ENCODE measurements at places on chromosomes 7 and 10.

- DNase-seq, result no peak
Measured at GRCh38 chr7:4080954-4081353, 601.1 kb upstream of the FOXK1 start.

DNA sequence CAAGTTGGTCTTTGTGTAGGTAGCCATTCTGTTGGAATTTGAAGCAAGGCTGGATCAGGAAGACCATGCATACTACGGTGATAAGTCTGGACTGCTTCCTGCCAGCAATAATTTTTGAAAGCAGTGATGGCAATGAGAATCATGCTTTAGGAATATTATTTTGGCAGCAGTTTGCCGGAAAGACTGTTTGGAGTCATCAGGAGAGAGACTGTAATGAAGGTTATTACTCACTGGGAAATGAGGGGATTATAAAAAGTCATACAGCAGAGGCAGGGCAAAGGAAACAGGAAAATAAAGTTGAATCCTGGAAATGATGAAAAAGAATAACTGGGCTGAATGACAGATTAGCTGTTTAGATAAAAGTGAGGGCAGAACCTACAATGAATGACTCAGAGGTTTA lies 1136.8 kb upstream of the AUTS2 start:
- no peak for DNase-seq

GRCh38 chr10:11272915-11273389 lies 255.3 kb downstream of the CELF2 start:
- no peak for DNase-seq

DNA sequence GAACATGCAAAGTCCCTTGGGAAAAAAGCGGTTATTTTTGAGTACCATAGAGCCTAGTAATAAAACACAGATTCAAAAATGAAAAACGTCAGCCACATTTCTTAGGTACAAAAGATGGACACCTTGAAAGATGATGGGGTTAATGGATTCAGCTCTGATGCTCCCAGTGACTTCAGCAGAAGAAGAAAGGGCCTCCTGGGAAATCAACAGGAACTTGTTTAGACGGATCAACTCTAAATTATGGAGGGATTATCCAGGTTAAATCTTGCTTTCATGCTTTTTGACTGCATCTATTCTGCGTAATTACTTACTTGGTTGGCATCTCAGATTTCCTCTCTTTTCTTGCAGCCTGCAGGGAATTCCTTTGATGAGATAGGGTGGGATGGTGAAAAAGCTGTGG lies 82.5 kb downstream of the TMEM178B start:
- DNase-seq, result no peak

- no peak for DNase-seq
Measured at GRCh38 chr10:77586719-77587415, 50.7 kb downstream of the KCNMA1 start.

DNA sequence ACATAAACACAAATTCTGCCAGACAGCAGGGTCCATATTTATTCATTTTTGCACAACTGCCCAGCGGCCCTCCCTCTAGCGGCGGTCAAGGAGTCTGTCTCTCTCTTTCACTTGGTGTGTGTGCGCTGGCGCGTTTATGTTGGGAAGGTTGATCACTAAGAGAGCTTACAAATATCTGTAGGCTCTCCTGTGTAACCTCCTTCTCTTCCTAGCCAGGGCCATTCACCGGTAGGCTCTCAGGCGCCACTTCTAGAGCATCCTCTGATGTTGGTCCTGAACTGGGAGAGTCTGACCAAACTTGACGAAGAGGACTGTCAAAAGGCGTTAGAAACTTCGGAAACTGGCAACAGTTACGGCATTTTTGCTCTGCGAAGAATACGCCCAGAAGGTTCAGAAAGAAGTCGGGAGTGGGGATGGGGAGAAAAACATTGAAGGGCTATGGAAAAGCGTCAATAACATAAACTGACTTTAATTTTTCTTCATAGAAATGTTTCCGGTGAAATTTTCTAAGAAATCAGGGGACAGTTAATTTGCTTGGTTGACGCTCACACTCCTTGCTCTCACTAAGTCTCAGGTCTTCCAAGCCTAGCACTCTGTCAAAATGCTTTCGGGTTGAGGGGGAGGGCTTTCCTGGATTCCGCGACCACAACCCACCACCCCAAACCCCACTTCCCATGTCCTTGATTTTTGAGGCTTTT lies 731.1 kb downstream of the ZWINT start:
- DNase-seq, result no peak

DNA sequence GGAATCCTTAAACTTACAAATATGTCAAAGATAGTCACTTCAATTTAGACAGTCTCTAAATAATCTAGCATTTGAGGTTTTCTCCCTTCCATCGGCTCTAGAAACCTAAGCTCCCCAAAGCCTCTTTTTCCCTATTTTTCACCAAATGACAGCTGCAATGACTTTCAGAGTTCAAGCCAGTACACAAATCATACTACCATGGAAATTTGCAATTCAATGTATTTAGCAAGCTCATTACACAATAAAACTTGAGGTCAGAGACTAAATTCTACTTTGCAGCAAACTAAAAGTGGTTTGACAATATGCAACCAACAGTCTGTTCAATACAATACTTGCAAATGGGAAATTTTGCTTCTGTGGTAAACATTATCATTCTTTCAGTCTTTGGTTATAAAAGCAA lies 80.3 kb downstream of the SKIDA1 start:
- no peak for DNase-seq

DNA sequence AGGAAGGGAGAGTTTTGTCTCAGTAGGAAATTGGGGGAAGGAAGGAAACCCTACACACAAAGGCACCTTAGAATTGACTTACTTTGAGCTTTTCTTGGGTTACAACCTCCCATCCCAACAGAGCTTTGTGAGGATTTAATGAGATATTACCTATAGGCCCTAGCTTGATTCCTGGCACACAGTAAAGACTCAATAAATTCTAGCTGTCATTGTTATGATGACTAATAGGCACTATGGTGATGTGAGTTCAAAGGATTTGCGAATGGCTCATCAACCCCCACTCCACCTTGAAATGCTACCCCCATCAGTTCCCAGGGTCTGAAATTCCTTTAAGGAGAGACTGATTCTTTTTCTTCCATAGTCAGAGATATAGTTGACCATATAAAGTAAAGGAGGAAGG lies 67.9 kb upstream of the SMNDC1 start:
- DNase-seq, result no peak

GRCh38 chr10:110947061-110947595 lies 27.7 kb downstream of the SHOC2 start:
- DNase-seq, result no peak

- DNase-seq, result no peak
Measured at GRCh38 chr10:79184145-79184625, 115.4 kb downstream of the ZMIZ1 start.
